ENCODE measurements at places on chromosomes 2 and 18.

DNA sequence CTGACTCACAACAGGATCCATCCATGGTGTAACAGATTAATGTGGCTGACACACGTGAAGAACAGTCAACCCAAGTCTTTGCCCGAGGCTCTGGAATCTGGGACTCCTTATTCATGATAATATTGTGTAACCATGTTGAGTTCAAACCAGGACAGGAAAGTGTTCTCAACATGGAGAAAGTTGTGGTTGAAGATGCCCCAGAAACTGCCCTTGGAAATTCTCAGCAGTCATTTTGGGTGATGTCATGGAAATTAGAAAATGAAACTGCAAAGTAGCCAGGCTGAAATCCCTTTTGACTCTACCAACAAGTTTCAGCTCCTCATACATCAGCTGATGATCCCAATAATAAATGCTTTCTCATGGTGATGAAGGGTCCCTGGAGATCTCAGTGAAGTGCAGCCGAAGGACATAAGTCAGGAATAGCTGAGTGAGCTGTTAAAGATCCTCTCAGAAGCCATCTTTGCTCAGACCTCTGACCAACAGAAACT is 307.7 kb downstream of the TNS1 start:
- no peak for DNase-seq

GRCh38 chr18:23916338-23916737 is 98.2 kb upstream of the TTC39C start:
- DNase-seq = no peak

- no peak for DNase-seq
Observed at GRCh38 chr2:120733238-120733932, 2.3 kb upstream of the GLI2 start.

DNA sequence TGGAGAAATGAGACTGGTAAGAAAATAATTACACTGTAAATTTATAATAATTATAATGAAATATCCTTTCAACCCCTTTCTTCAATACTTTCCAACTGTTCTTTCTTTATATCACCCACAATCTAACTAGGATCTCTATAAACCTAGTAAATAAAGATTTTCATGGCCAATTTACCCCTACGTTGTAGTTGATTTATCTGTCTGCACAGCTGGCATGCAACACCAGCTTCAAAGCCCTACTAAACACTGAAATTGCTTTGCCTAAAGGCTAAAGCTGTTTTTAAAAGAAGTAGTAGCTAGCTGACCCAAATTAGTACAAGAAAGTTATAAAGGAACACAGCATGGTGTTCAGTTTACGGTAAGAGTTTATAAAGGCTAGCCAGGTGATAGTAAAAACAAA is 140.1 kb downstream of the NOL4 start:
- peak; percentile 20 for DNase-seq

DNA sequence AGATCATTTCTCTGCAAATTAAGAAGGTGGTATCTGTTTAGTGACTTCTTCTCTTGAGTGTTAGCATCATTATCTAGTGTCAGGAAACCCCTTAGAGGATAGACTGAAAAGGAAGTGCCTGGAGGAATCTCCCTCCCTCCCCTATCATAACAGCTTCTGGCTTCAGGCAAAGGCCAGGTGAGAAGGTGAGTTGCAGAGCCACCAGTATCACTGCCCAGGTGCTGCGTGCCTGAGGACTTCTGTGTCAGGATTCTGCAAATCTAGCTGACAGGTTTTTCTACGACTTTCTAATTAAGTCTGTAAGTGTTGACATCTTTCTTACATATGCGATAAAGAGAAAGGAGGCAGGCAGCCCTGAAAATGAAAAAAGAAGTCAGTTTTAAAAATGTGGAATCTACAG is 111.9 kb downstream of the CCDC85A start:
- no peak for DNase-seq

GRCh38 chr2:82139979-82140611 is 1835.5 kb upstream of the LRRTM1 start:
- no peak for DNase-seq

- DNase-seq = no peak
Observed at GRCh38 chr2:179592167-179592936, 269.1 kb downstream of the ZNF385B start.

GRCh38 chr2:28248511-28248910 is 144.1 kb upstream of the FOSL2 start:
- no peak for DNase-seq

DNA sequence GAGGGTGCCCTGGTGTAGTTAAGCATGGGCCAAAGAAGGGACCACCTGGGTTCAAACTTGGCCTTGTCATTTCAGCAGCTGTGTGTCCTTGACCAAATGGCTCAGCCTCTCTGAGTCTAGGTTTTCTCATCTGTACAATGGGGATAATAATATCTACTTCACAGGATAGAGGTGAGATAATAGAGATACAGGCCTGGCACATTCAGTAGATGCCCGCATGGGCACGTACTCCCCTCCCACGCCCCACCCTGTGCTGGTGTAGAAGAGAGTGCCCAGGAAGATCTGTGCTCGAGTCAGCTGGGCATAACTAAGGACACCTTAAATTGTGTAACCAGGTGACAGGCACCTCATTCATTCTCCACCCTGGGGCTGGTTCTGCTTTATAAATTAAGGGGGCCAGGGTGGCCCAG is 8.4 kb upstream of the TMEM185B start:
- DNase-seq = no peak

DNA sequence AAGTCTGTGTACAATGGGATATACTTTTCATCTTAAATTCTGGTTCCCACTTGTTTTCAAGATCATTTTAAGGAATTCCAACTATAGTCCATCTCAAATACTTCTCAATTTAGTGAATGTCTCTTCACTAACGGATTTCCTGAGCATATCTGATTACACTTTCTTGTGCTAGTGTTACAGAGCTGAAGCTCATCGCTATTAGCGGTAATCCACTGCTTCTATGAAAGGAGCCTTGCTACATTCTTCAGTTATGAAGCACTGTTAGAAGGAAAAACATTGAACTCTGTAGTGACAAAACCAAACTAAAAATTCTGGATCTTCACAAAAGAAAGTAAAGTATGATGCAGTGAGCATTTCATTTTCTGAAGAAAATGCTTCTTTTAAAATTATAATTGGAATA is 72.0 kb downstream of the AGPS start:
- no peak for DNase-seq

DNA sequence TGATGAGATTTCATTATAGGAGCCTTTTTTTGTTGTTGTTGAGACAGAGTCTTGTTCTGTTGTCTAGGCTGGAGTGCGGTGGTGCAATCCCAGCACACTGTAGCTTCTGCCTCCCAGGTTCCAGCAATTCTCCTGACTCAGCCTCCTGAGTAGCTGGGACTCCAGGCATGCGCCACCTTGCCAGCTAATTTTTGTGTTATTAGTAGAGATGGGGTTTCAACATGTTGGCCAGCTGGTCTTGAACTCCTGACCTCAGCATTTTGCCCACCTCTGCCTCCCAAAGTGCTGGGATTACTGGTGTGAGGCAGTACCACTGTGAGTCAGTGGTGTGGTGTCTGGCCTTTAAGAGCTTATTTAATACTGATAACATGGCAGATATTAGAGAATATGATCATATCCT is 60.1 kb downstream of the MOB4 start:
- no peak for DNase-seq

- peak; percentile 86 for DNase-seq
Observed at GRCh38 chr2:1769703-1770422, 25.5 kb upstream of the PXDN start.

DNA sequence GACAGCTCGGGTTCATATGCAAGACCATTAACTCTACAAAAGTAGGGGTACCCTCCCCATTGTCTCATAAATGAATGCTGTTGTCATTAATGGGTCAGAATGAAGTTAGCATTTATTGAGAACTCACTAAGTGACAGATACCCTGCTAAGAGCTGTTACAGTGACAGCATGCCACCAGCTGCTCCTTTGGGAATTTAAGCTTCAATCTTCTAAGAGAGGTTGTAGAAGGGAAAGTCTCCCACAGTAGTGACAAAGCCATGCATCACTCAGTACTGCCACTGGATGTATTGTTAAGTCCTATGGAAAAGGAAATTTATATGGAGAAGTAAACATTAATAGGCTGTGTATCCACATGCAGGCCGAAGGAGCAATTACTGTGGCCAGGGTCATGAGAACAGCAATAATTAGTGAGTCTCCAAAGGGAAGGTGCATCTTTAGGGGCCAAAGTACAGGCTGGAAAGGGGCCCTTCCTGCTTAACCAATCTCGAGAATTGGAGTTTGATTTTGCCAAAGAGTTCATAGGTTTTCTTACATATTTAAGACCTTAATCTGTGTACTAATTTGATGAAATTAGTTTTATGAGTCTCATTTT is 64.5 kb upstream of the FAM124B start:
- DNase-seq = no peak

DNA sequence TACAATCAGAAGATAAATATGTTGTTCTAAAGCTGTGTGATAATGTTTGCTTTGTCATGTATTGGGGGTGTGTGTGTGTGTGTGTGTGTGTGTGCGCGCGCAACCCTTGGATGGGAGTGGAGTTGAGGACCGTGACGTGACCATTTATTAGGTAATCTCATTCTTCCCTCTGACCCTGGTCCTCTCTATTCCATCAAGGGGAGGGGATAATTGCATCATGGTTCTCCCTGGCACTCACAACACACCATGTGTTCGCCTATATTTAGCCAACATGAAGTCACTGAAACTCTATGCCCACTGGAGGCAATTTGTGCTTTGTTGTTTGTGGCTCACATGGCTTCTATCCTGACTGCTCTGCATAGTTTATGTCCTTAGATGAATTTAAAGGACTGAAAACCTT is 79.8 kb upstream of the LRPPRC start:
- DNase-seq = peak; percentile 54

DNA sequence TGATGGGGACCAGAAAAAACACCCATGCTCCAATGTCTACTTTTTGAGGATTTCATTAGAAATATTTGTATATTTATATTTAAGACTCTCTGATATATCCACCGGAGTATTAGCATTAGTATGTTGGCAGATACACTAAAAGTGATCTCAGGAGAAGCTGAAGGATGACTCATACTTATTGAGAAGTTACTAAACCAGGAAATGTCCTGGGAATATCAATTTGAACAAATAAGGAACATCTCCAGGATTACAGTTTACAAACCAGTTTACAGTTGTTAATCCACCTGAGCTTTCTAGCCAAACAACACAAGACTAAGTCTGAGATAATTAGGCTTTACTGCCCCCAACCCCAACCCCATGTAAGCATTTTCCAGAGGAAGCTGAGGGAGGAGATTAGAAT is 16.1 kb upstream of the DPP4 start:
- DNase-seq = no peak

GRCh38 chr2:129936334-129936934 is 43.0 kb upstream of the RAB6C start:
- no peak for DNase-seq

- peak; percentile 53 for DNase-seq
Observed at GRCh38 chr2:158034198-158034866, 67.3 kb upstream of the UPP2 start.

GRCh38 chr2:143463719-143464118 is 334.5 kb downstream of the ARHGAP15 start:
- no peak for DNase-seq

DNA sequence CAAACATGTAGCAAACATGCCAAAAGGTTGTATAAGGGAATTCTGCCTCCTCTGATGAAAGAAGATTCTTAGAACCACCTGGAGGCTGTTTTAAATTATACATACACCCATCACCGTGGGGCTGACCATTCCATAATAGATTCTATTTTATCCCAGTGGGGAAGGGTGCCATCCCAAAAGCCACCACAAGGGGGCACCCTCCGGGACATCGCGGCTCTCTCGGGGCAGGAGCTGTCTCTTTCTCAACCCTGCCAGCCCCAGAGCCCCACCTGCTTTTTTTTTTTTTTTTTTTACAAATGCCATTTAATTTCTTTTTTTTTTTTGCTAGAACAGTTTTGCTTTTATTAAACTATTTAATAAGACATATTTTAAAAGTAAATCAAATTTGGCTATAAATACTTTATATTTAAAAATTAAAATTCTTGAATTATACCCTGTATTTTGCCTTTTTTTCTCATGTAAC is 8.6 kb upstream of the MTCL1 start:
- DNase-seq = peak; percentile 68

- peak; percentile 33 for DNase-seq
Observed at GRCh38 chr2:98479959-98480524, 35.4 kb downstream of the INPP4A start.

DNA sequence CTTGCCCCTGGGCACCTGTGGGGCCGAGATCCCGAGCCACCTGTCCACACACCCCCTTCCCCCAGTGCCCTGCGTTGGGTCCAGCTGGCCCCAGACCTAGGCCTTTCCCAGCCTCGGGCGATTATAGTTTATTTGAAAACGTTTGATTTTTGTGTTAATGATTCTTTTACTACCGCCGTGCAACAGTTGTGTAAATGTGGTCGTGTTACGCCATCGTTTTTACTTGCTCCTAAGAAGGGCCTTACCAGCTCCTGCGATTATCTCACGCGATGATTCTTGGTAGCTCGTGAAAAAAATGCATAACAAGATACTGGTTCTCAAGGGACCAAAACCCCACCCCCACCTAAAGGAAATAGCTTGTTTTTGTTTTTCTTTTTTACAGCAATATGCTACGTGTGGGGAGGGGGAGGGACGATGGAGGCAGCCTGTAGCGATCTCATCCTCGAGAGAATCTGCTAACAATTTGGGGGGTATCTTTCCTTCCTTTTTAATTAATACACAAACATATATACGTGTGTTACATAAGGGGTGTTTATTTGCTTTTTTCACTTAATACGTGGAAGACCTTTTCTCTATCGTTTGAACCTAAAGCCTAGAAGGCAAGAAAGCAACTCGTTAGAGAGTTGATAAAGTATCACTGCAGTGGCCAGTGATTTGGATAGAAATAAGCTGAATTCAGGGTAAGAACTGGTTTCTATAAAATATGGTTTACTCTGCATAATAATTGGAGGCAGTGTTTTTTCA is 1.0 kb downstream of the ZDBF2 start:
- no peak for DNase-seq

DNA sequence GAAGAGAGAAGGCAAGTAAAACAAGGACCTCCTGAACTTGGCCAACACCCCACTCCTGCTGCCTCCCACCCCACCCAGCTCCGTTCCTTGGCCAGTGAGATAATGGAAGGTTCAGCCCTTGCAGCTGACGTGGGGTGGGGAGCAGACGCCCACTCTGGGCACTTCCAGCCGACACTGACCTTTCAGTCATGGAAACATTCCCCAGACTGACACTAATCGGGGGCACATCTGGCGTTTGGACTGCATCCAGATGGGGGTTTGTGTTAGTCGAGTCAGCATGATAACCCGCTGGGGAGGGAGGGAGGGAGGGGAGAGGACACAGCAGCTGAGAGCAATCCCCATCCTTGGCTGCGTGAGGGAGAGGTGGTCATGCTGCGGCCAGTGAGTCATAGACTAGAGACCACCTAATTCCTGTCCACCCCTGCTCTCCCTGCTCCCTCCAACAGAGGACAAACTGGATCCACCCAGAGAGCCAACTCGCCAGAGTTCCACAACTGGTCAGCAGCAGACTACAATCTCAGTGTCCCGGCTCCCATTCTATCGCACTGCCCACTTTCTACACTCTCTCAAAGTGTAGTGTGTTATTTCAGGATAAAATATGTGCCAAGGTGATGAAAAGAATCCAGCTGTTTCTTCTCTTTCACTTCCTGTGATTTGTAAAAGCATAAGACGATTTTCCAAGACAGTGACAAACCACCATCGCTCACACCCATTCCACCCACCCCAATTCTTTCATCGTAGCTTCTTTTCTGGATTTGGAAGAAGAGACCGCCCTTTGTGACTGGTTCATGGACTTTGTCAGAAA is 115.4 kb upstream of the PKDCC start:
- no peak for DNase-seq
